ENCODE measurements at places on chromosomes 1 and 21.

DNA sequence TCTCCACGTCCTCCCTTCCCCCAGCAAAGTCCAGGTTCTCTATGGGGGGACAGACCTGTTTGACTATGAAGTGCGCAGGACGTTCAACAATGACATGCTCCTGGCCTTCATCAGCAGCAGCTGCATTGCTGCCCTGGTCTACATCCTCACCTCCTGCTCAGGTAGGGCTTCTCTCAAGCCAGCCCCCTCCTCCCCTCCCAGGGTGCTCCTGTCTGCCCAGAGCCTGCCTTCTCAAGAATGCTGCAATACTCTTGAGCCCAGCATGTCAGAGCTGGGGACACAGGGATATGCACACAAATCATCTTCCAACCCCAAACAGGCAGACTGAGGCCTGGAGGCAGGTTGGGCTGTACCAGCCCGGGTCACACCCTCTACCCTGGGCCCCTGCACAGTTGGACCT, 35.4 kb downstream of the DISP3 start:
- no peak for DNase-seq

- DNase-seq: peak; percentile 27
Observed at GRCh38 chr1:93483200-93483599, 35.3 kb downstream of the FNBP1L start.

DNA sequence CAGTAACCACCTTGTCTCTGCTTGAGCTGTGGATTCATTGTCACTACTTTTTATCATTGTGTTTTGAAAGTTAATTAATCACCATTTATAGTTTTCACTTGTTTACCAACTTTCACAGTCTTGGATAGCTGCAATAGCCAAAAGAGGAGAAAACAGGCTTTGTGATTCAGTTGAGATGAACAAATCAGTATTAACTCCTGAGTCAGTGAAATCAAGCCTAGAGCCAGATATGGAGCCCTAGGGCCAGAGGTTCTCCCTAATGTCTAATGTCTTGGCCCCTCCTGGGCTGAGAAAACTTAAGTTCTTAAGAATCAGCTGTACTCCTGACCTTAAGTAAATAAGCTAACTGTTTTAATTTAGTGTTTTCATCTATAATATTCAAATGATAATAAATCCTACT, 228.8 kb downstream of the DNM3 start:
- DNase-seq: peak; percentile 54

DNA sequence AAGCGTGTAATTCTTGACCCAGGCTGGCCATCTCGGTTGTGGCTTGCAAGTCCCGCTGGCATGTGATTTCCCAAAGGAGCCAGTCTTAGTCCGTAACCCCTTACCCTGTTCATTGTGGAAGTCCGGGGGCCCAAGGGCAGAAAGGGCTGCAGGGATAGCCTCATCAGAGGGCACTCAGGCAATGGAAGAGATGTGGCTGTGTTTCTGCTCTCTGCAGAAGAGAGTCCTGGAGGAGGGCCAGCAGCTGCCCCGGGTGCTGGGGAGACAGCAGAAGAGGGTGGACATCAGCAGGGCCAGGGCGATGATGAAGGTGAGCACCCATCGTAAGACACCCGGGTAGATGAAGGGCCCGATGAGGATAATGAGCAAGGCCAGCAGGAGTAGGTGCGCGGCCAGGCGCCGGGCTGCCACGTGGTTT, 830 bp downstream of the RNF186 start:
- no peak for DNase-seq

DNA sequence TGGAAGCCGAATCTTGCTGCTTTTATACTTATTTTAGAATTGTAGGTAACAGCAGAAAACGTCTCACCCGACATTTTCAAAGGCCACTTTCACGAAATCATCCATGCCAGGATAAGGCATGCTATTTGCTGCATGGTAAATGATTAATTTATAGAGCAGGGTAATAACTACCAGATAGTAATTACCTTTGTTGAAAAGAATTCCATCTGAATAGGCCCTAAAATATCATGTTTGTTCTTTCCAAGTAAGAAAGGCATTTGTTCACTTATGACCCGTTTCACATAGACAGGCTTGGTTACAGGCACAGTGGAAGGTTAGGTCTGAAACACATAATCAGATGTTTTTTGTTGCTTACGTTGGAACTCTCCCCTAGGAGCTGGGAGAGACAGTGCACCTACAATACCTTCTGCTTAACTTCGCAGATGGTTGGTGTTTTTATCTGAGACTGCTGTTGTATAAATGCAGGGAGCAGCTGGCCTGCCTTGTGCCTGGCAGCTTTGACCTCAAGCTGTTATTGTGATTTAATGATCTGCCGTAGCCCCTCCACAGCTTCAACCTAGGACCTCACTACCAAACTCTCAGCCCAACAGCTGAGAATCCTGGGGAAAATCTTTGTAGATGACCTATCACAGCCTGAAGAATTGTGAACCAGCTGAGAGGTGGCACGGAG, 1.6 kb downstream of the SLC44A3 start:
- DNase-seq: no peak

GRCh38 chr1:182235604-182235951, 156.0 kb downstream of the GLUL start:
- DNase-seq: no peak

All from amniotic epithelial cell (primary cell).